ENCODE measurements at places on chromosomes 5 and 9.

- DNase-seq, result no peak
Measured at GRCh38 chr9:93187047-93187446, 3.1 kb downstream of the WNK2 start.

- no peak for DNase-seq
Measured at GRCh38 chr5:177186645-177187044, 53.1 kb downstream of the NSD1 start.

GRCh38 chr9:120910643-120911042 lies 16.0 kb downstream of the TRAF1 start:
- DNase-seq, result no peak

- no peak for DNase-seq
Measured at GRCh38 chr5:73606206-73606753, 19.7 kb upstream of the ARHGEF28 start.

- no peak for DNase-seq
Measured at GRCh38 chr9:16728137-16728508, 142.3 kb downstream of the BNC2 start.

DNA sequence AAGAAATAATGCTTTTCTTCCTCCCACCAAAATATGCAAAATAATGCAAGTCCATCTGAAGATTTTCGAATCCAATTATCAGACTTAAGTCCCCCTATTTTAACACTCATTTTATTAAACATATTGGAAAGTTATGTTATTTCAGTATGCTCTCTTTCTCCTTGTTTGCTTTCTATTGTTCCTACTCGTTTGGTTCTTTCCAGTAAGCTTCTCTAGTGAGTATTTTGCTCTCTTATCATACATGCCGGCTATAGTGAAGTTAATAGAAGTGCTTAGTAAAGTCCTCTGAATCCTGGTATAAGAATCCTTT lies 517 bp downstream of the ALDH1A1 start:
- DNase-seq, result no peak
